Activated T-helper 1 cell treated with anti-CD3 and anti-CD28 coated beads, Interleukin-2, amount 50 U/mL, for 16 hours (primary cell): ENCODE measurements at places on chromosomes 13 and 19.
A peak's percentile ranks its signal among the peaks of the same experiment; 100 is the strongest.

- DNase-seq = no peak
Observed at GRCh38 chr19:6233827-6234511, 45.8 kb downstream of the MLLT1 start.

DNA sequence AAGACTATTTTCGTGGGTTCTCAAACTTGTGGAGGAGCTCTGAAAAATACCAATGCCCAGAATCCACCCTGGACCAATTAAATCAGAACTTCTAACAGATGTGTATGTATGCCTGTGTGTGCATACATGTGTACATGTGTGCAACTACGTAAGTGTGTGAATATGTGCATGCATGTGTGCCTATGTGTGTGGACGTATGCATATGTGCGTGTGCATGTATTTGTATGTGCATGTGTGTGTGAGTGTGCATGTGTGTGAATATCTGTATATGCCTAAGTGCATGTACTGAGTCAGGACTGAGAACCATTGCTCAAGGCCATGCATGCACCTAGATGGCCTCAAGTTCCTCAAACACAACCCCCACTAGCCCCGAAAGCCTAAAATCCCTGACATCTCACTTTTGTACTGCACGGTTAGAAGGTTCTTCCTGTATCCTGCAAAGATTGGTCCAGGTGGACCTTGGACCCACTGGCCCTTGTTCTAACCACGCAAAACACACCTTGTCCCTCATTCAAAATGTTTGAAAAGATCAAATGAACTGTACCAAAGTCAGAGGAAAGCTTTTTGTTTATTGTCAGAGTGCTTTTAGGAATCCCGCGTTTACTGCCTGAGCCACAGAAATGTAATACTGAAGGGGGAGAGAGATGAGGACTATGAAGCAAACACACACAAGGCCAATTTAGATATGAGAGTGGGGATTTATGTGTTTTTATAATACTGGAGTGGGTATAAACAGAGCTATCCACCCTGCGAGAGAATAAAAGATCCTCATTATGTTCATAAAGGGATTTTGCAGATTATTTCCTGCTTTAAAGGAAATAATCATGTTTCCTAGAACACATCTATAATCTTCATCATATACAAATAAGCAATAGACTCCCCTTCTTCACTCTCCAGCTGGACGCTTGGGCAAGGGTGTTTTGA lies 39.1 kb downstream of the LATS2 start:
- DNase-seq = no peak

GRCh38 chr13:22024381-22024994 lies 353.6 kb downstream of the FGF9 start:
- no peak for DNase-seq

- no peak for DNase-seq
Observed at GRCh38 chr13:114145256-114145655, 12.8 kb upstream of the RASA3 start.

GRCh38 chr13:100128373-100128772 lies 39.5 kb downstream of the PCCA start:
- DNase-seq = no peak

DNA sequence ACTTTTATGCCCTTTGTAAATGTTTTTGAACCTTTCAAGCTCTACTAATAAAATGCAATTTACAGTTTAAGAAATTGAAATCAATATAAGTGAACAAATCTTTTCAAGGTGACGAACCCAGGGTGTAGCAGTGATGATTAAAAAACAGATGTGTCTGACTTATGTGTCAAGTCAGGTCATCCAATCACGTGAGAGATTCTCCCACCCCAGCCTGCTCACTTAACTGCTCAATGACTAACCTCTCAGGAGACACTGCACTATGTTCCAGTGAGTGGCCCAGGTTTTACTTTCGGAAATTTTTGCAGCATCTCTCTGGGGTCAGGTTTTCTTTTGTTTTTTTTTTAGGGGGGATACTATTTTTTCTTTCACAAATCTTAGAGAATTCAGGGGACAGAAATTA lies 60.7 kb downstream of the ZNF429 start:
- no peak for DNase-seq

DNA sequence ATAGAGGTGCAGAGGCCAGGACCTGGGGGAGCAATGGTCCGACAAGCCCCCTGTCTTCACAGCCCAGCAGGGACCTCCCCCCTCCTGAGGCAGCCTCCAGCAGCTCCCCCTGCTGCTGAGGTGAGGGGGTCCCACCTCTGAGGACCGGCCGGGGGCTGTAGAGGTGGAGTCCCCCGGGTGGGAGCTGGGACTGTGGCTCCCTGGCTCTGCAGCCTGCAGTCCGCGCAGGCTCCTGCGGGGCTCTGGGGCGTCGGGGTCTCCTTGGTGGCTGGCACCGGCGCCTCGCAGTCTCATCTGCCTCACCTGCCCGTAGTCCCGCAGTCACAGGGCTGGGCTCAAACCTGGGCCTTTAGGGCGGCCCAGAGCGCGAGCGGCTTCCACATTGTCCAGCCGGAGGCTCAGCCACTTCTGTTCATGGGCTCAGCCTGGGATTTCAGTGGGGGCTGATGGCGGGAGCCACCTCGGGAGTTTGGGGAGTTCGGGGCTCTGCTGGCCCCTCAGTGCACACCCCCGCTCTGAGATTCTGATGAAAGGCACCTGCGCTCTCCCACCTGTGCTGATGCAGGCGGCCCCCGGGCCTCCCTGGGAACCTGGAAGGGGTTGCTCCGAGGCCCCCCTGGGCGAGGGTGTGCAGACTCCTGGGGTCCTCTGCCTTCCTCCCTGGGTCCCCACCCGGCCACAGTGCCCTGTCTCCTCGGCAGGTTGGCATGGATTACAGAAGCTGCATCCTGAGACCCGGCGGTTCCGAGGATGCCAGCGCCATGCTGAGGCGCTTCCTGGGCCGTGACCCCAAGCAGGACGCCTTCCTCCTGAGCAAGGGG lies 7.0 kb upstream of the ZNF554 start:
- DNase-seq = no peak

- DNase-seq = no peak
Observed at GRCh38 chr19:47023448-47023794, 3.8 kb downstream of the NPAS1 start.

- peak; percentile 24 for DNase-seq
Observed at GRCh38 chr19:35216833-35217648, 11.5 kb downstream of the FAM187B start.

DNA sequence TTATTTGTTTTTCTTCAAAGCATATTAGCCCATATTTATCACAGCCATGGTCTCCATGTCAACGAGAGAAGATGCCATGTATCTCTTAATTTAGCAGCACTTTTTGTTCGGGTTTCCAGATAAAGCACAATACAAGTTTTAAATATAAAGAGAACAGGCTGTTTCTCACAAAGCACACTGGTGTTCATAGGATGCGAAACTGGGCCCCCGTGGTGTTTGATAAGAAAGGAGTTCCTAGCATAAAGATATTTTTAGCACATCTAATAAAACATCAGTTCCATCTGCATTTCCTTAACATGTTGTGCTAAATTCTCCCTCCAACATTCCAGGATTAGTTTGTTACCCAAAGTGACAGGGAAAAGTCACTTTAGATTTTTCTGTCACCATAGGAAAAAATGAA lies 72.4 kb upstream of the EDNRB start:
- DNase-seq = no peak
